ENCODE measurements at places on chromosomes 12 and 14.
A peak's percentile ranks its signal among the peaks of the same experiment; 100 is the strongest.

GRCh38 chr12:66144791-66145754 lies 14.5 kb upstream of the LLPH start:
- no peak for DNase-seq

DNA sequence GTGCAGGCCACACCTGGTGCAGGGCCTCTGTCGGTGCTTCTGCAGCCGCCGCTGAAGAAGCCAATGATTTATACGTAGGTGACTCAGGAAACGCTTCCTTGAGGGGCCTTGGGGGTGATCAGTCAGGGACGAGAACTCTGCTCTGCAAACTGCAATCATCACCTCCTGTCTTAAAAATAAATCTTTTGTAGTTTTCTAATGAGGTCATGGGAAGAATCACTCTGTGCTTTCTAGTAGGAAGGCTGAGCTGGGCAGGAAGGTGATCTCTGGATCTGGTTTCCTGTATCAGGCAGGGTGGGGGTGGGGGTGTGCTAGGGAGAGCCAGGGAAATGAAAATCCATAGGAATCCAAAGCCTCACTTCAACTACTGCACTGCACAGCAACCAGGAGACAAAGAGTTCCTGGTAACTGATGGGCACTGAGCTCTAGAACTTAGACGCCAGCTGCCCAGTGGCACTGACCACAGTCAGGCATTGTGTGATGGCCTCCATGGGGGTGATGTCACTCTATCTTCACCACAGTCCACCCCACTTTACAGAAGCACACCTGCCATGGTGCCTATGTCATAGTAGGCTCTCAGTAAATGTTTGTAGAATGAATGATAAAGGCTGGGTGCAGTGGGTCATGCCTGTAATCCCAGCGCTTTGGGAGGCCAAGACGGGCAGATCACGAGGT lies 292.4 kb upstream of the PWP1 start:
- no peak for DNase-seq

- DNase-seq = no peak
Measured at GRCh38 chr12:53750812-53751335, 905 bp downstream of the CISTR start.

GRCh38 chr12:47105914-47106674 lies 26.3 kb upstream of the AMIGO2 start:
- no peak for DNase-seq

- DNase-seq = no peak
Measured at GRCh38 chr12:91072931-91073330, 15.1 kb upstream of the KERA start.

DNA sequence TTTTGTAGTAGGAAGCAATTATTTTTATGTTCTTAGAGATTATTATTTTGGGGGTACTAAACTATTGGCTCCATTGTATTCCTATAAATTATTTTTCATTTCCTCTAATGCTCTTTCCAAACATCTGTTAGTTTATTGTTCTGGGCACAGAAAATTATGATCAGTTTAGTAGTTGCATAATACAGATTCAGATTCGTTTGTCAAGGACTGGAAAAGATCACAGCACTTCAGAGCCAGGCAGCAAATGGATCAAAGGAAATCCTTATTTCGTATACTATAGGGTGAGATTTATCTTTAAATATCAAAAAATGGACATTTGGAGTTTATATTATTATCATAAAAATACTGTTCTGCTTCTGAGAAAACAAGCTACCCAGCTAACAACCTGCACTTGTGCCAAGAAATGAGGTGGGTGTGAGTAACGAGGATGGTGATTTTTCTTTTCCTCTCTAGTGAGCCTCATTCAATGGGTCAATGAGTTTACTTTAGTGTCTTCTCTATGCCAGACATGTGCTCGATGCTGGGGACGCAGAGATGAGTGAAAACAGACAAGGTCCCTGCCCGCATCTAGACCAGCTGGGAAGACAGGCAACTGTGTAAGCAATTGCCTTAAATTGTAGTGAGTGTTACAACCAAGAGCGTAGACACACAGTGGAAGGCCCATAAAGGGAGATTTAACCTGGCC lies 208.6 kb upstream of the PLXNC1 start:
- DNase-seq = no peak

- no peak for DNase-seq
Measured at GRCh38 chr14:61620130-61620946, 75.0 kb upstream of the HIF1A start.

DNA sequence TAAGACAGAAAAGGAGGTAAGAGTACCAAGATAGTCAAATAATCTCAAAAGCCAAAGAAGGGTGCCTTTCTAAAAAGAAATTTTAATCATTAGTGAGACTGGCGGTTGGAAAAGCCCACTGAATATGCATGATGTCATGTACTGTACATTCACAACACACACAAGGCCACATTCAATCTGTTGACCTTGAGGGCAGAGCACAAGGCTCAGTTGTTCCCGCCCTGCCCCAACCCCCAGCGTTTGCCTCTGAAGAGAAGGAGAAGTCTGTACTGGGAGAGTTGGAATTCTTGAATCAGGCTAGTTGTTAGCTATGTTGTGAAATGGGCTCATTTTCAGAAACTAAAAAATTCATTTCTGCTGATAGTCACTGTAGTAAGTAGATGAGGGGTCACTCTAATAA lies 50.2 kb upstream of the NID2 start:
- no peak for DNase-seq

DNA sequence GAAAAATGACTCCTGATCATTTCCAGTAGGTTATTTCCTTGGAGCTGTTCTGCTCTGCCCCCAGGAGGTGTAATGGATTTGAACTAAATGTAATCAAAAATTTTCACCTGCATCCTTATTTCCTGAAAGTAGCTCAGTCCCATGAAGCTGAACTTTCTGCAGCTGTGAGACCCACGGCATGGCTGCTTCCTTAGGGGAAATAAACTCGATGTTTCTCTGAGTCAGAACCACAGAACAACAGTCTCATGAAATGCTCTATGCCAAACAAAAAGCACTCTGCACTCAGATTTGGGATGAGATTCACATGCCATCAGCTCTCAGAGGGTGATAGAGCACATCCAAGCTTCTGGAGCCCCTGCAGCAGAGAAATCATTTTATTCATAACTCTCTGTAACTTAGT lies 224.1 kb upstream of the PLEKHG7 start:
- DNase-seq = no peak

- no peak for DNase-seq
Measured at GRCh38 chr14:65290830-65291229, 121.7 kb upstream of the FUT8 start.

DNA sequence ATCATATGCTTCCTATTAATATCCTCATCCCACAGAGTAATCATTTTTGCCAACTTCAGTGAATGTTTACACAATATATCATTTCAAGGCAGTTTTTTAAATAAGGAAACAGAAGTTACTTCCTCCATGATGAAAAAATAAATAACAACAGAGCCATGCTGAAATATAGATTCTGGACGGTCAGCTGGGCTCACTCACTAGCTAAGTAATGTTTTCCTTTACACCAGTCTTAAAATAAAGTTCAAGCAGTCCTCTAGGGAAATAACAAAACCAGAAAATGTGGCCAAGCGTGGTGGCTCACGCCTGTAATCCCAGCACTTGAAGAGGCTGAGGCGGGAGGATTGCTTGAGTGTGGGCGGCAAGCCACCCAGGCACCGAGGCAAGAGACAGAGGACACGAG lies 28.7 kb downstream of the AICDA start:
- no peak for DNase-seq

GRCh38 chr12:65019696-65020234 lies 101.3 kb downstream of the WIF1 start:
- DNase-seq = no peak

GRCh38 chr12:57896434-57897201 lies 44.7 kb upstream of the ATP23 start:
- no peak for DNase-seq

- DNase-seq = no peak
Measured at GRCh38 chr14:68882235-68882634, 89.4 kb upstream of the ZFP36L1 start.

DNA sequence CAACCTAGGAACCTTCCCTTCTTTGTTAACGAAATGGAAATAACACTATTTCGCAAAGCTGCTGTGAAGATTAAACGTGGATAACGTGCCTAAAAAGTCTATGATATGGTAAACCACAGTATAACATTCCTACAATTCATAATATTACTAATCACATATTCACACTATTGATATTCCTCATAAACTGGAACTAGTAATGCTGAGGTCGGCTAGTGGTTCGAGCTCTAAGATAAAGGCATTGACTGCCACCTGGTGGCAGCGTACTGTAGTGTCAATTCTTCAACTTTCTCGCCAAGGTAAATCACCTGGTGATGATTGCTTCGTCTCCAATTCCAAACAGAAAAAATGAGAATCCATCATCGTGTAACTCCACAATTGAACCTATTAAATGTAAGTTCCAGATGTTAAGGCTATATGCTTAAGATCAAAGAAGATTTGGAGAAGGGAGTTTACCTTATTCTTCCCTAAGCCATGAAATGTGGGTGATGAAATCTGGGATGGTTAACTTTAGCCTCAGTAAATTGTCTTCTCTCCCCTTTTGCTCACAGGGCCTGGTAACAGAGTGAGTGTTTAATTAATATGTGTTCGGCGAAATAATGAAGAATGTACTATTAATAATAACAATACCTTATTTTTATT lies 197.5 kb upstream of the TMEM132C start:
- no peak for DNase-seq

DNA sequence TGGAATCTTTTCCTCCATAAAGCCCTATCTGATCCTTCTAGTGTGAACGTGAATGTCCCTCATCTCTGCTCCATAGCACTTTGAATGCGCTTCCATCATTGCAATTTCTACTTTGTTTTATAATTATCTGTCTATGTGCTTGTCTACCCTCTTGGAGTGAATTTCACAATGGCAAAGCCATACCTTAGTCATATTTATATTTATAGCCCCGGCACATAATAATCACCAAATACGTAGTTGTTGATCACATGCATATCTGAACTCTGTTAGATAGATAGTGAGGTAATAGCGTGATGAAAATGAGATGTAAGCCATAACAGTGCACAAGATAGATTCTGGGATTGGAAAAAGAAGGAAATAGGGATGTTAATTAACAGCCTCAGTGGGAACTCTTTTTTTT lies 55.2 kb downstream of the MSRB3 start:
- DNase-seq = no peak

GRCh38 chr14:75522224-75522982 lies at the start of gene BATF:
TSS of gene BATF (plus strand) at chr14:75522469. CDS start at chr14:75522683, 214 bp downstream.
- DNase-seq = peak; percentile 44

GRCh38 chr14:92984082-92984788 lies 61.3 kb downstream of the CHGA start:
- DNase-seq = no peak

- DNase-seq = no peak
Measured at GRCh38 chr14:49619730-49620129, 696 bp downstream of the RPL36AL start.

DNA sequence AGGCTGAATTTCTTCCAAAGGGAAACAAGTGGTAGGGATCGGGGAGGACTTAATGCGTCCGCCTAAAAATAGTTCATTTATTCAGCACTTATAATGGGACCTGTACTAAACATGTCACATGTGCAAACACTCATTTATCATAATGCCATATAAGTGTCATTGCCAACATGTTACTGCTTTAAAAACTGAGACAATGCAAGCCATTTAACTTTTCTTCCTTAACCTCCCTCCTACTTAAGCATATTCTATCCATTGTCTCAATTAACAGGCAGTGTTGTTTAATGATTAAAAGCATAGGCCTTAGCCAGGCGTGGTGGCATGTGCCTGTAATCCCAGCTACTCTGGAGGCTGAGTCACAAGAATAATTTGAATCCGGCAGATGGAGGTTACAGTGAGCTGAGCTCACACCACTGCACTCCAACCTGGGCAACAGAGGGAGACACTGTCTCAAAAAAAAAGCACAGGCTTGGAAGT lies 13.5 kb upstream of the SCFD1 start:
- no peak for DNase-seq

GRCh38 chr12:69642531-69642930 lies 31.8 kb upstream of the LRRC10 start:
- no peak for DNase-seq

DNA sequence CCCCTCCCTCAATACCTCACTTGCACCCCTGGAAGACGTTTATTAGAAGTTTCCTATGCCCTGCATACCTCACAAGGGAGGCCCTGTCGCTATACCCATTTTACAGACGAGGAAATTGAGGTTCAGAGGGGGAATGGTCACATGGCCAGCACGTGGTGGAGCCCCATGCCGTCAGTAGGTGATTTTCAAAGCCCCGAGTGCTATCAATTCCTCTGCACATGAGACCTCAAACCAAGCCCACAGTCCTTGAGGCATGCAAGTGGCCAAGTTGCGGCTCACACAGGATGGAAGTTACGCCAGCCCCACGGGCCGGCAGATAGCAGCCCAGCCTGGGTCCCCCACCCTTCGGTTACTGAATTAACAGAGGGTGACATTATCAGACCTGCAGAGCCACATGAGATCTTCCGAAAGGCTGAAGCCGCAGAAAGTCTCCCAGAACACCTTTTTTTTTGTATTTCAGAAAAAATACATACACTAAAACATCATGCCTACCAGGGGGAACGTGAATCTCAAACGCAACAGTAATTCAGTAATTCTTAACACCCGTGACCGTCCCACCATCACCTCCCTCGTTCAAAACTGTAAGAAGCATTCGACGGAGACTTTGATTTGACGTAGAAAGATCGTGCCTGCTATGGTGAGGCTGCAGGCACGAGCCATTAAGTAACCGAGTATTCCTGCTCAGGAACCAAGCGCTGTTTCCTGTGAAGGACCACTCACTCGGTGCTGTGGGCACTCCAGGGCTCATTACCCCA lies 129.0 kb downstream of the RFLNA start:
- DNase-seq = peak; percentile 24

DNA sequence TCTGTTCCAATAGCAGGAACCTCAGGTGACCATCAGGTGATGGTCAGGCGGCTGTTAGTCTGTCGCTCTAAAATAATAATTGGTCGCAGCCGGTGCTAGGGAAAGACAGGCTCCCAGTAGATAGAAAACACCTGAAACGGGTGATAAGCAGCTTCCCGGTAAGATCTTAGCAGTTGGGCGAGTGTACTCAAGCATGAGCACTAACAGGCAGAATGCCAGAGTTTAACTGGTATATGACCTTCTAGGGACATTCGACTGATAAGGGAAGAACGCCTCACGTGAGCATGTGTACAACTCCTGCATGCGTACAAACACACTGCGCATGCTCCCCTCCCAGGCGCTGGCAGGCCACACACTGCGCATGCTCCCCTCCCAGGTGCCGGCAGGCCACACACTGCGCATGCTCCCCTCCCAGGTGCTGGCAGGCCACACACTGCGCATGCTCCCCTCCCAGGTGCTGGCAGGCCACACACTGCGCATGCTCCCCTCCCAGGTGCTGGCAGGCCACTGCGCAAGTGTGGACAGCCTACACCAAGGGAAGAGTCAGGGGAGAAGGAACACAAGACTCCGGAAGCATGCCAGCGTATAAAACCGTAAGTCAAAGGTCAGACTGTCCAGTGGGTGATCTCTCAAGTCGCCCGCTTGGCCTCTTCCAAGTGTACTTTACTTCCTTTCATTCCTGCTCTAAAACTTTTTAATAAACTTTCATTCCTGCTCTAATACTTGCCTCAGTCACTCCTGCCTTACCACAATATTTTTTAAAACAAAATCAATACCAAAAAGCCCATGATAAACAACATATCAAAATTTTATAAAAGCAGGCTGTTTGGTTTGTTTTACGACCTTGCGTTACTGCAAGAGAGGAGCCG lies 24.5 kb downstream of the GPRC5D start:
- peak; percentile 0 for DNase-seq
